ENCODE measurements at places on chromosomes 6 and 20.

DNA sequence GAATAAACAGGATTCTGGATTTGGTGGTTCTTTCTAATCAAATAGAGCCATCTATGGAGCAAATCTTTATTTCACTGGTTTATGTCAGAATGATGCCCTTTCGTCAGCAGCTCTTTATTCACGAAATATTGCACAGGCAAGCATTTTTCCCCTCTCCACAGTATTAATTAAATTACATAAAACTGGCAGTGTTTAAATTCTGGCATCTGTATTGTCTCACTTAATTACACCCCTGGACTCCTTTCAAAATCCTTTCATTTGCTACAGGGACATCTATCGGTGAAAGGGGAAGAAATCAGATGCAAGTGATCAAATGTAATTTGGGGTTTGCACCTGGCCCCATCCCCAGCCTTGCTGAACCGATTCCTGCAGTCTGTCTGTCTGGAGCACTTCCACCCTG, 801.9 kb downstream of the QKI start:
- no peak for DNase-seq

DNA sequence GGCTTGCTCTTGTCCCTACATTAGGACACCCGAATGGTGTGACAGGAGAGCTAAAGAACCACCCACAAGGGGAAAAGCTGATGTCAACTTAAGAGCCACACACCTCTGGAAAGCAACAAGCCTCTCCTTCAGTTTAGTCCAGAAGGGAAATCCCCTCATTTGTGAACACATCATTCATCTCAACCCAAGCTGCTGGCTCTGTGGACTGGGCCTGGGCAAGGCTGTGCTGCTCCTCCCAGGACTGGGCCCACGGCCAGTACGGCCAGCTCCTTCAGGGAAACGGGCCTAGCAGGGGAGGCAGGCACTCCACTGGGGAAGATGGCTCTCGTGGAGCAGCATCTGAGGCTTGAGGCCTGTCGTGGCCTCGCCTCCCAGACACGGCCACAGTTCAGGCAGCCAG, 12.8 kb upstream of the SLC4A11 start:
- no peak for DNase-seq

DNA sequence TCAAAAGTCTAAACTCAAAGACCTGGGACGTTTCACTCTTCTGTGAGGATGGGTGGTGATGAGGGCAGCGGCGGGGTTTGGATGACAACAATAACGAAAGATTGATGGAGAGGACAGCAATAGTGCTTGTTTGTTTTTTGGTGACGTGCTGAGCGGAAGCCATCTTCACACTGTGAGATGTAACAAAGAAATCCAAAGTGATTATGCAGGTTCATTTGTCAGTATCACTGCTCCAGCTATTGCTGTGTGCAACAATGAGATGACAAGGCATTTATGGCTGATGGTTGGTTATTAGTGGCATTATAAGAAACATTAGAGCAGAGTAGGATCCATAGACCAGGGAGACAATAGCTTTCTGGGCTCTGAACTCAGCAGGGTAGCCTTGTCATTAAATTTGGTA, 306.7 kb downstream of the RNF144B start:
- no peak for DNase-seq

- no peak for DNase-seq
Measured at GRCh38 chr6:136873748-136874147, 48.4 kb upstream of the SLC35D3 start.

GRCh38 chr6:108027594-108027993, 46.9 kb downstream of the OSTM1 start:
- no peak for DNase-seq

DNA sequence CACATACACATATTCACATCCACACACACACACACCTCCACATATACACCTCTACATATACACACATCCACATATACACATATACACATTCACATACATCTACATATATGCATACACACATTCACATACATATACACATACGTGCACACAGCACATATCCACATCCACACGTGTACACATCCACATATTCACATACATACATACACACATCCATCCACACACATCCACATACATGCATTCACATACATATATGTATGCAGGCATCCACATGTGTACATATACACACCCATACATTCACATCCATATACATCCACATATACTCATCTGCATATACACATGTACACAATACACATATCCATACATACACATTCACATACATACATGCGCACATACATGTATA, 25.6 kb upstream of the NKX2-2 start:
- no peak for DNase-seq

GRCh38 chr6:29953686-29954085, 11.4 kb downstream of the HLA-A start:
- no peak for DNase-seq

DNA sequence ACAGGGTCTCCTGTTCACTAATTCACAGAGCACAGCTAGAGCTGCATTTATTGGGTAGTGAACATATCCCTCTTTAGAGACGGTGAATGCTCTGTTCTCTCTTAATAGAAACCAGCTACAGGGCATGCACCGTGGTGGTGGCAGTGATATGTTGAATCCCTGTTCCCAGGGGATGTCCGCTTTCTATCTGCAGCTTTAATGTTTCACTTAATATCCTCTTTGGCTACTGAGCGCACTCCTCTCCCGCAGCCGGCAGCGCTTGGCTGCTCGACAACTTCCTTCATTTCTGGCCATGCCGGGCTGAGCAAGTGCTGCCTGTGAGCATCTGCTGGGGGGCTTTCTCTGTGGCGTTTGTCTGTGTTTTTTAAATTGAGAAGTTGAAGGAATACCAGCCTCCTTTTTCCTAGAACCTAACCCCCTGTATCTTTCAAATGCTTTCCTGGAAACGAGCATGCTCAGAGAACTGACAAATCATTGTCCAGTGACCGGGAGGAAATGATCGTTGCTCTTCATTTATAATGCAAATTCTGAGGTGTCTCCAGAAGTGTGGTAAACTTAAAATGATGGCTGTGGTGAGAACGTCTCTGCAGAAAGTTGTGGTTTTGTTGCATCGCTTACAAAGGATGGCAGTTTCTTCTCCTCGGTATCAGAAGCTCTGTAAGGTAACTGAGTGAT, 297.9 kb downstream of the UTRN start:
- DNase-seq = peak; percentile 22

- no peak for DNase-seq
Measured at GRCh38 chr20:62370115-62370806, 3.1 kb upstream of the LAMA5 start.

DNA sequence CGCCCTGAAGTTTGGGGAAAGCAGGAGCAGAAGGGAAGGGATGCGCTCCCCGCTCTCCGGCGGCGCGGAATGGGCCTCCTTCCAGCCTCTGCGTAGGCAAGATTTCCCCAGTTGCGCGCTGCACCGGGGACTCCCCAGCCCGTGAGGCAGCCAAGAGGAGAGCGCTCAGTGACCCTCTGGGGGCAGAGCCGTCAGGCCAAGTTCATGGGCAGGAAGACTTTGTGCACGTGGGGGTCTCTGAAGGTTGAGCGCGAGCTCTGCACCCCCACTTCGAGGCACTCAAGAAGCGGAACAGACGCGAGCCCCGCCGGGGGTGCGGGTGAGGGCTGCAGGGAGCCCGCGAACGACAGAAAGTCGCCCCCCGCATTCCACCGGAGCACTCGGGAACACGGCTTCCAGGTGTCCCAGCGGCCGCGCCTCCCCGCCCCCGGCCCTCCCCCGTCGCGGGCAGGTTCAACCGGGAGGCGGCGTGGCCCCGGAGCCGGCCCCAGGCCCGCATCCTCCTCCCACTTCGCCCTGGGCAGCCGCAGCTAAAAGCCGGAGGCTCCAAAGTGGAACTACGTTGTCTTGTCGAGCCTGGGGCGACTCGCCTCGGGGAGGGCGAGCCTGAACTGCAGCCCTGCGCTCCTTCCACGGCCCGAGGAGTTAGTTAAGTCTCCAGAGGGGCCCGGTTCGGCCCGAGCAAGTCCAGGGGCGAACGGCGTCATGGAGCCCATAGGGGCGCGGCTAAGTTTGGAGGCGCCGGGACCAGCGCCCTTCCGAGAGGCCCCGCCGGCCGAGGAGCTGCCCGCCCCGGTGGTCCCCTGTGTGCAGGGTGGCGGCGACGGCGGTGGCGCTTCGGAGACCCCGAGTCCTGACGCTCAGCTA, at the start of gene PPP1R3G:
Gene PPP1R3G (plus strand): TSS at position 561 of the 867 bp plus-strand sequence. CDS start 145 bp downstream, at position 706.
- DNase-seq = no peak

GRCh38 chr20:13325033-13325432, 104.0 kb downstream of the ISM1 start:
- no peak for DNase-seq

GRCh38 chr6:14877758-14878157, 368.1 kb upstream of the JARID2 start:
- no peak for DNase-seq

GRCh38 chr20:21933526-21933925, 228.1 kb downstream of the PAX1 start:
- DNase-seq = no peak

DNA sequence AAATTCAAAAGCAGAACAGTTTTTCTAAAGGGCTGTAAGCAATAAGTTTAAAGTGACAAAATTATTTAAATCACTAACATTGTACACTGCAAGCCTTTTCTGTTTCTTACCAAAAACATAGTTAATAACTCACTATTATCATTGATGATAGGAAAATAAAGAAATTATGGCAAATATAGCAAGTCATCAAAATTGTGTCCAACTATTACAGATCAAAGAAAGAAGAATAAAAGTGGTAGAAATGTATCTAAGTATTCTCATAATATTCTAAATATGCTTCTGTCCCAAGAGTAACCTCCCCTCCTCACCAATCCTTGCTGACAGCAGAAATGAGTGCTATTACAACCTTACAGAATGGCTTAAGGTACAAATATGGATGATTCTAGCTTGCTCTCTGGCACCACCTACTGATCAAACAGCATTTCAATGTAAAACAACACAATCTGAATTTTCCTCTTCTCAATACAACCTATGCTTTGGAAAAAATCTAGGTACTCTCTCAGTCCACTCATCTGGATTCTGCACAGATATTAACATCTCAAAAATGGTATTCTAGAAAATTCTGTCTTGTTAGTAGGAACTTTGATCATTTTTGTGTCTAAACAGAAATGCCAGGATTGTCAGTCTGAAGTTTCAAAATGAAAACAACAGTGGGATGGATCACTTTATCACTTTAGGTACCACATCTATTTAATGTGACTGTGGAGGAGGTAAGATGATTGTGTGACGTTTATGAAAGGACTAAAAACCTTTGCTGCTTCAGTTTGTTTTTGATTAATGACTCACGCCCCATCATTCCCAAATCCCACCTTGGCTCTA, 40.9 kb downstream of the ZFP64 start:
- DNase-seq = no peak

GRCh38 chr6:147546501-147547368, 38.2 kb downstream of the SAMD5 start:
- no peak for DNase-seq

GRCh38 chr20:35515949-35516645, 13.4 kb downstream of the C20orf173 start:
- DNase-seq = no peak

GRCh38 chr6:157710604-157711003, 112.4 kb upstream of the SNX9 start:
- DNase-seq = no peak

DNA sequence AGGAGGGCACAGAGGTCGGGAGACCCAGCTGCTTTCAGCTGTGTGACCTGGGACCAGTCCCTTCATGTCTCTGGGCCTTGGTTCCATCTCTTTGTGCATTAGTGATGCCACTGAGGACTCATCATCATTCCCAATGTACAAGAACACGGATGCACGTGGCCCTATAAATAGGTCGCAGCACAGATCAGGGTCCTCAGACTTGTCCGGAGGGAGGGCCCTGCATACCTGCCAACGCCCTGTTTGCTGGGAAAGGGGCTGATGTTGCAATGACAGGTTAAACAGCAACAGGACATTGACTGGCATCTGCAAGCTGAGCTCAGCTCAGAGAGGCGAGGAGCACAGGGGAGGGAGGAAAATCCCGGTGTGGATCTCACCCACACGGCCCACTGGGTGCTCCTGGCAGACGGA, 21.8 kb downstream of the TGM2 start:
- DNase-seq = no peak

DNA sequence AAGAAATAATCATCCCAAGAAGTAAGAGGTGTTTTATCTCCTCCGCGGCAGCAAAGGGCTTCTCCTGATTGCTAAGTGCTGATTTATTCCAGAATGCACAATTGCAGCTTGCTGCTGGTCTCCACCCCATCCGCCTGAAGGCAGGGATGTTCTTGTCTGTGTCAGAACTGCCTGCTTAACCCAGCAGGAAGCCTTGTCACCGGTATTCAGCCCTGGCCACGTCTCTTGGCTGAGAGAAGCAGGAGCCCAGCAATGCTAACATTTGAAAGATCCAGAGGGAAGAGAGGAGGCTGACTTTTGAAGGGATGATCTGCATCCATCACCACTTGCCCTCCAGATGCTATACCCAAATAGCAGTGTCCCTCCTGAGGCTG, 4.2 kb downstream of the SCML4 start:
- no peak for DNase-seq

DNA sequence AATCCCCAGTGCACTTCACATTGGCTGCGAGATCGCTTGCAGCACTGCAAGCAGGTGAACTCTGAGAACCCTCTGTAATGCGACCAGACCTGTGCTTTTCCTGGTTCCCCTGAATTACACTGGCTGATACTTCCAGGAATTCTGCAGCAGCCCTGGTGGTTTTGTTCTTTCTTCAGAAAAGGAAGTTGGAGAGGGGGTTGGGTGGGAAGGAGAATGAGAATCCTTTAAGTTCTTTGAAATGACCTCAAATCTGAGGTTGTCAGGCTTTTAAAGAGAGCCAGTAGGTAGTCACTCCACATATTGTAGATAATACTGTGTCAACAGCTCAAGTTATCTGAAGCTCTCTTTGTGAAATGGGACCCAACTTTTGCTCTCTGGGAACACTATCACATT, 62.4 kb downstream of the GCNT2 start:
- no peak for DNase-seq

- DNase-seq = no peak
Measured at GRCh38 chr6:150857062-150857944, 8.2 kb upstream of the MTHFD1L start.

DNA sequence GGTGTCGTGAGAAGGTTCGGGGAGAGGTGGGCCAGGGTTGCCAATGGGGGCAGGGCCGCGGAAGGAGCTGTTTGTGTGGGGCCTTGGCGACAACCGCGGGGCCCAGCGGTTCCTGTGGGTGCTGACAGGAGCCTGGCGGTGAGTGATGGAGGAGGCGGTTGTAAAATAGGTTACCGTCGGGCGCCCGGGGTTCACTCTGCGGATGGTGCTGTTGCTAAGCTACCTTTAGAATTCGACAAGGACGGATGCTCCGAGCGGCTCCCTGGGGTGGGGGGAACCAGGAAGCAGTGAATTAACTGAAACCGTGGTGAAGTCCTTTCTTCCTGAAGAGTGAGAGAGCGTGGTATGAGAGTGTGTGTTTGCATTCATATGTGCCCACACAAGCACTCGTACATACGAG, 61.7 kb downstream of the CDH22 start:
- DNase-seq = no peak

GRCh38 chr6:41367700-41368099, 32.3 kb downstream of the NCR2 start:
- DNase-seq = no peak

DNA sequence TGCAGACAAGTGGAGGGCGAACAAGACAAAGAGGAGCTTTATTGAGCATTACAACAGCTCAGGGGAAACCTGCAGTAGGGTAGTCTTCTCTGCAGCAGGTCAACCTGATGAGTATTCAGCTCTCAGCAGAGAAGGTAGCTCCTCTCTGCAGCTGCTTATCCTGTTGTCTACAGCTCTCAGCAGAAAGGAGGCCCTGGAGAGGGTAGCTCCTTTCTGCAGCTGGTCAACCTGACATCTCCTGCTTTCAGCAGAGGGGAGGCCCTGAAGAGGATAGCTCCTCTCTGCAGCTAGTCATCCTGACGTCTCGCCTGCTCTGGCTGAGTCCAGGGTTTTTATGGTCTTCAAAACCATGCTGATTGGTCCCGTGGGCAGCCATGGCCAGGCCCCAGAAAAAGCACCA, 113.6 kb downstream of the CD24 start:
- DNase-seq = no peak

GRCh38 chr6:21348504-21349195, 244.9 kb upstream of the SOX4 start:
- DNase-seq = no peak

Measured in stimulated activated CD8-positive, alpha-beta memory T cell treated with anti-CD3 and anti-CD28 coated beads, Interleukin-15, amount 100 ng/mL, for 24 hours (primary cell).